ENCODE measurements at places on chromosomes 5 and 9.

DNA sequence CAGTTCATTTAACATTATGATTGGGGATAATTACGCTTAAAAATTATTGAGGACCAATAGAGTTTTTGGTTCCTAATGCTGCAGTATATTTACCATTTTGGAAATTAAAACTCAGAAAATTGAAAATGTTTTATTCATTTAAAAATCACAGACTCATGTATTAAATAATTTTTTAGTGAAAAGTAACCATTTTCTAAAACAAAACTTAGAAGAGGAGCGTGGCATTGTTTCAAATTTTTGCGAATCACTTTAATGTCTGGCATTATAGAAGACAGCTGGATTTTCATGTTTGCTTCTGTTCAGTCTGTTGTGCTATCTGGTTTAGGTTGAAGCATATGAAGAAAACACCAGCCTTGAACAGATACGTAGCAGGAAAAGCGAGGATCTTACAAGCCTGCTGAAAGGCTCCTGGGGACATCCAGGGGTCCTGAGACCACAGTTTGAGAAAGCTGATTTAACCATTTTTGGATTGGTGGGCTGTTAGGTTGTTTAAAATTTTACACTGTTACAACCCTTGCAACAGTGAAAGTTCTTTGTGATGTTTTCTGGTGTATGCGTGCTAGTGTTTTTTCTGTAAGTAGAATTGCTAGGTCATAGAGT, 1.6 kb downstream of the ZFYVE16 start:
- no peak for DNase-seq

DNA sequence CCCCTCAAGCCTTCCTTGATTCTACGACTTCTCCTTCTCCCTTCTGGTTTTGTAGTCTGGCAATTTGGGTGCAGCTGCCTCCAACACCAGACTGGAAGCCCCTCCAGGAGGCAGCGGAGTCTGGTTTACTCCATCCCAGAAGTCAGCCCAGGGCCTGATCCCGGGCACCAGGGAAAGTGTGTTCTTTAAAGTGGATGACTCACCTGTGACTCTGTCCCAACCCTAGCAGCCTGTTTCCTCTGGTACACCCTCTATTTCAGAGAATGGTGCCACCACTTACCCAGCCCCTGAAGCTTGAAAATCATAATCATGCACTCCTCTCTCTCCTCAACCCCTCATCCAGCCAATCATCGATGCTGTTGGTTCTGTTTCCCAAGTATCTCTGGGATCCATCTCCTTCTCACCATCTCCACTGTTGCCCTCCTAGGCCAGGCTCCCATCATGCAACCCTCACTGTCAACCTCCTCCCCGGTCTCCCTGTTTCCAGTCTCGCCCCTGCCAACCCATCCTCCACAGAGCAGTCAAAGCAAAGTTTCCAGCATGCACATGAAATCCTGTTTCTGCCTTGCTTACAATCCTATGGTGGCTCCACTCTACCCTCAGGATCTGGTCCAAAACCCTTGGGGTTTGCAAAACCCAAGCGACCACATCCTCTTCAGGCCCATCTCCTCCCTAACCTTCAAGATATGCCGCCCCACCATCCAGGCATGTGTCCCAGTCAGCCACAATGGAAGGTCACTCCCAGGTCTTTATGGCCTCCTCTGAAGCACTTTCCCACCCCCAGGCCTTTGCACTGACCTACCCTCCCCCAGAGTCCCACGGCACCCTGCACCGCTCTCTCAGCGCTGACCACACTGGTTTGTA, 10.5 kb downstream of the LHX6 start:
- no peak for DNase-seq

- DNase-seq, result no peak
Observed at GRCh38 chr5:153086486-153086885, 404.0 kb upstream of the GRIA1 start.

DNA sequence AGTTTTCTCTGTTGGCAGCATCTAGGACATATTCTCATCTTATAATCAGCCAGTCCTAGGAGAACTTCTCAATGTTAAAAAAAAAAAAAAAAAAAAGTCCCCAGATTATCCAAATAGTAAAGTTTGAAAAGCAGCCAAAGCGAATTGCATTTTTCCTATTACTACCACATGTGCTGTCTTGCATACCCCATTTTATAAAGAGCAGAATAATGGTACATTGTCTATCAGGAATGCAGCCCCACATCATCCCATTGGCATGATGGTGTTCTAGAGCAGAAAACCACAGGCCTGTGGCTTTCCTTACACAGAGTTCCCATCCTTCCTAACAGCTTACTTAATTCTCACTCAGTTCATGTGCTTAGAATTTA, 381.6 kb downstream of the TMEM38B start:
- no peak for DNase-seq

- DNase-seq, result no peak
Observed at GRCh38 chr9:78031444-78031892, at the start of gene GNAQ. Gene GNAQ (minus strand): TSS chr9:78031811. CDS start chr9:78031235, 576 bp downstream.

DNA sequence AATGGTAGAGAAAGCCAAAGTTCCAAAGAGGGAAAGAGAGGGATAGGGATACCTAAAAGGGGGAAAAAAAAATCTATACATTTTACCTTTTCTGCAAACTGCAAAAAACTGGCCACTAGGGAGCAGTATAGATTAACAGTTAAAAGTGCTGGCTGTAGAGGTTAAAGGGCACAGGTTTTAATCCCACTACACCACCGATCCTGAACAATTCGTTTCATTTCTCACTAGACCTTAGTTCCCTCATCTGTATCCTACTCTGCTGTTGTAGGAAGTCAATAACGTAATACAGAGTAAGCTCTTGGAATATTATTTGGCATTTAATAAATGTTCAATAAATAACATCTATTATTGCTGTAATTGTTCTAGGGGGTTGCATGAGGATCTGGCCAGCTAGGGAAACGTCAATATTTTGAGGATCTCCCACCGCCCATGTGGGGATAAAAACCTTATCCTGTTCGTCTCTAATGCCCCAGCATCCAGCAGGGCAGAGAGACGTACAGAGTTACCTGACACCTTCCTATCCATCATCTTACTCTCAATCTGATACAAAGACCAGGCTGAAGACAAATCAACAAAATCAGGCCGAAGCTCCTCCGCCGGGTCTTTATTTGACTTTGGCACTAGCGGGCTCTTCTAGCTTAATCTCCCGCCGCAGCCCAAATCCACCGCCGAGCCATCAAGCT, 757 bp downstream of the CDC26 start:
- DNase-seq, result no peak

DNA sequence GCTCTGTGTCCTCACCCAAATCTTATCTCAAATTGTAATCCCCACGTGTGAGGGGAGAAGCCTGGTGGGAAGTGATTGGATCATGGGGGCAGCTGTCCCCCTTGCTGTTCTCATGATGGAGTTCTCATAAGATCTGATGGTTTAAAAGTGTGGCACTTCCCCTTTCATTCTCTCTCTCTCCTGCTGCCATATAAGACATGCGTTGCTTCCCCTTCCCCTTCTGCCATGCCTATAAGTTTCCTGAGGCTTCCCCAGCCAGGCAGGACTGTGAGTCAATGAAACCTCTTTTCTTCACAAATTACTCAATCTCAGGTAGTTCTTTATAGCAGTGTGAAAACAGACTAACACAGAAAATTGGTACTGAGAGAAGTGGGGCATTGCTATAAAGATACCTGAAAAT, 107.7 kb downstream of the DMAC1 start:
- no peak for DNase-seq

- DNase-seq, result no peak
Observed at GRCh38 chr5:150172145-150172544, 5.6 kb downstream of the CDX1 start.

DNA sequence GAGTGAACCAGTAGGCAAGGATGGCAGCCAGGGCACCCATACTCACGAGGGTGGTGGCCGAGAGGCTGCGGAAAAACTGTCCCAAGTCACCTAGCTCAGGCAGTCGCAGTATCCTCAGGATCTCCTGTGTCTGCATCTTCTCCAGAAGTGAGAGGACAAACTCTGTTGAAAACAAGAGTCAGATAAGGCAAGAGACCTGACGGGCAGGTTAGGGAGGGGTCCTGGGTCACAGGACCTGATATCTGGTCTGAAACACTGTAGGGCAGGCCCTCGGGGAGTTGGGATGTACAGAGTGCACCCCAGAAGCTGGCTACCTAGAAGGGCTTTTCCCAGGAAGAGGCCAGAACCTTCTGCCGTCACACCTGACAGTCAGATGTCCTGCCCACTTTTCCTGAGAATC, 17.4 kb downstream of the ACSL6 start:
- DNase-seq, result no peak

GRCh38 chr9:100590481-100590880, 12.6 kb downstream of the CAVIN4 start:
- DNase-seq, result no peak

- DNase-seq, result no peak
Observed at GRCh38 chr9:105475302-105475701, 27.5 kb downstream of the FSD1L start.

DNA sequence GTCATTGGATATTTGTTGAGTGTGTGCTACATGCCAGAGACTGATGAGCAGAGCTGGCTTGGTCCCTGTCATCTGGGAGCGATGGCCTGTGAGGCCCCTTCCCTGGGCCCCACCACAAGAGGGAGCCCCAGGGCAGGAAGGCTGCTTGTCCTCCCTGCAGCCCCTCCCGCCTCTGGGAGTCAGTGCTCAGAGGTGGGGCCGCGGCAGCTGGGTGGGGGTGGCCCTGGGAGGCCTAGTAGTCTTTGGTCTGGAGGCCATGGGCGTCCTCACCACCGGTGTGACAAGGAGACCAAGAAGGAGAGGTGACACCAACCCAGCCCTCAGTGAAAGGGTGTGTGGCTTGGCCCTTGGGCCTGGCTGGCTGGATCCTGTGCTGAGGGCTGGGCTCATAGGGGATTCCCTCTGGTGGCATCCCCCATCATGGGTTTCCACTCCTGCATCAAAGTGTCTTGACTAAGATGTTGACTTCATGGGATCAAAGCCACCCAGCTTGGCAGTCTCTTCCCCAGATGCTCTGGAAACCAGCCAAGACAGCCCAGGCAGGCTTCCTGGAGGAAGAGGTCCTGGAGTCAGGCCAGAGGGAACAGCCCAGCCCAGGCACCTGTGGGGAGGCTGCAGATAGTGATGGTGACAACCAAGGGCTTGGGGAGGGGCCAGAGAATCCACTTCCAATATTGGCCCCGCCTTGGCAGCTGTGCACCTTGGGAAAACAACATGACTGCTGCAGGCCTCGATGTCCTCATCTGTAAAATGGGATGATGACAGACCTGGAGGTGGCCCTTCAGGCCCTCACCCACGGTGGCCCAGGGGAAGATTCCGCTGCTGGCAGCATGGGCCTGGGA, 166.7 kb downstream of the GAPVD1 start:
- DNase-seq, result no peak

DNA sequence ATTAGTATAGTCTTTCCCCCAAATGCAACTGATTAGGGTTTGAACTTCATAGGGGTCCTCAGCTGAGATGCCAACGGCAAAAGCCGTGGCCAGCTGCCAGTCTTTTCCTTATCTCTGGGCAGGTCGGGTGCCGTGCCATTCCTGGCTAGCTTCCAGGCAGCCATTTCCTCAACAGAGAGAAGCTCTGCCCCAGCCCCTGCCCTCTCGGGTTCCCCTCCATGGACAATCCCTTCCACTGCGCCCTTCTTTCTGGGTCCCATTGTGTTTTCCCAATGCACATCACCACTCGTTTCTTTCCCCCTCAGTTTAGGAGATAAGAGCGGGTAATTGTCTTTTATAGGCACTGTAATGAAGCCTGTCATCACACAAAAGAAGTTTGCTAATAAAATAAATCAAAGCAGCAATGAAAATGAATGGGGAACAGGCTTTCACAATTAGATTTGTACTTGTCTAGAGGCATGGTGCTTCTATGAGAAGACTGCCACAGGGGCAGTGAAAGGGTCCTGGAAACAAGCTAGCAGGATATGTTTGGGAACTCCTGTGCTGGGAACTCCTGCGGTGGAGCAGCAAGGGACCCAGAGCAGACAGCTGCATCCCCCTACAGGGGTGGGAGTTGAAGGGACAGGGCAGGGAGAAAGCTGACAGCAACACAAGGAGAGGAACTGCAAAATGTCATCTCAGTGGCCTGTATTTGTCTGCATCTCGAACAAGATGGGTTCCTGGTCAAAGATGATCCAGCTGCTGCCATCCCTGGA, 48.0 kb upstream of the SAP30L start:
- no peak for DNase-seq

DNA sequence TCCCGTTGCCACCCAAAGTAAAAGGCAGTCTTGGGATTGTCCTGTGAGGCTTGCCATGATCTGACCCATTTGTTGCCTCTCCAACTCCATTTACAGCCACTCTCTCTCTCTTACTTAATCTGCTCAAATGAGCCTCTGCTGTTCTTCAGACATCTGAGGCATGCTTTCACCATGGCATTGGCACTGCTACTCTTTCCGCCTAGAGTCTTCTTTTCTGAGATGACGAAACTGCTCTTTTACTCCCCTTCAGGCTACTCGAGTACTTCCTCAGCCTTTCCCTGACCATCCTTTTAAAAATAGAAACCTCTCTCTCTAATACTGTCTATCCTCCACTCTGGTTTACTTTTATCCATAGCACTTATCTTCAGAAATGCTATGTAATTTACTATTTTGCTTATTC, 9.0 kb downstream of the FOCAD start:
- no peak for DNase-seq

GRCh38 chr9:131216806-131217205, 59.5 kb downstream of the FAM78A start:
- DNase-seq, result no peak

DNA sequence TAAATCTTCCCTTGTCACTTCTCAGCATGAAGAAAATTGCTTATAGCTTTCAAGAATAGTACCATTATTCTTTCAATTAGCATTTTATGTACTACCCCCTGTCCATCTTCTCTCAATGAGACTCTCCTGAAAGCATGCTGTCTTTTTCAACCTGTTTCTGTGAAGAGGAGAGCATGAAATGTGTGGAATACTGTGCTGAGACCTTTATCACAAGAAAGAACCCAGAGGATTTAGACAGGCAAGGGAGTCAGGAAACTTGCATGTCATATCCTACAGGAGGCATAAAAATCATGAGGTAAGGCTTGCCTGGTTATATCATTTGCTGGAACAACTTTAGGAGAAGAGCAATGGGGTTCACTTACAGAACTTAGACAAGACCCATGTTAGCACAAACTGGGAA, 56.7 kb upstream of the LPAR1 start:
- DNase-seq, result no peak

- DNase-seq, result no peak
Observed at GRCh38 chr9:93667006-93667405, 90.6 kb downstream of the PHF2 start.

DNA sequence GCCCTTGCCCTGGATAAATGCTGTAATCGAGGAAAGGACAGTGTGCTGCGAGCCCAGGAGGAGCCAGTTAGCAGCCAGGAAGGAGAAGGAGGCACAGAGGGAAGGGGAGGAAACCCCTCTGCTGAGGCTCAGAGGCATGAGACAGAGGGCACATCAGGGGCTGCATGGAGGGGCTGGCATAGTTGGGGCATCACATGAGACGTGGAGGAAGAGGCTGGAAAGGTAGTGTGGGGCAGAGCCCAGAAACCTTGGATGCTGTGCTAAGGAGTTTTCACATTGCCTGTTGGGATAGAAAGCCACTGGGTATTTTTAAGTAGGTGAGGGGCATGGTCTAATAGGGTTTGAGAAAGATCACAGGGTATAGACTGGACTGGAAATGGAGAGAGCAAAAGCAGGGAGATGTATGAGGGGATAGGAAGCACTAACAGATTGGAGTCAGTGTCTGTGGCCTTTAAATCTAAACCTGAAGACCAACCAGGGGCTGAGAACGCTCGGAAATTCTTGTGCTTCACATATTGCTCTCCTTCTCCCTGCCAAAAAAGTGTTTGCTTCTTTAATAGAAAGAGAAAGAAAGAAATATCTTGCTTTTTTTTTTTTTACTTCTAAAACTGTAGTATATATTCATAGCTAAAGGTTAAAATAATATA, 33.0 kb upstream of the ANGPTL2 start:
- no peak for DNase-seq

Data from occipital lobe (tissue), 3 donors.